ENCODE measurements at places on chromosomes 2 and 18. TPM values are rescaled to one million over a fixed set of nuclear protein-coding genes. Genes with fewer than 3 reads are reported as not detected.

- DNase-seq, result peak; percentile 76
Observed at GRCh38 chr2:134727385-134727784, 8.6 kb upstream of the TMEM163 start.

GRCh38 chr2:231001921-231002320, 6.0 kb downstream of the SPATA3 start:
- no peak for DNase-seq

- DNase-seq, result no peak
Observed at GRCh38 chr2:225429717-225430116, 30.2 kb downstream of the NYAP2 start.

DNA sequence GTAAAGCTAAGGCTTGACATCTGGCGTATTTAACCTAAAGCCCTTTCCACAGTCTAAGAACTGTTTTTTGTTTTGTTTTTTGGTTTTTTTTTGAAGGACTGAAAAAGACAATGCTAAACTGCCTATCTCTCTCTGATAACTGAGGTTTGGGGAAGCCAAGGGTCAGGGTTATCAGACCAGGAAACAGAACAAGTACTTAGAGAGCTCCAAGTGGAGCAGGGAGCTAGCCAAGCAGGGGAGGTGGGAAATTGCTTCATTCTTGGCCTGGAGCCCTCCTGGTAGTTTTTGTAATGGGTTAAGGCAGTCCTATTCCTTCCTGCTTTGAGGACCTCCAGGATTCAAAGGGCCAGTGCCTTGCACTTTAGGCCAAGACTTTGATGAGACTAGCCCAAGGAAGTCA, 154.3 kb upstream of the LTBP1 start:
- DNase-seq, result no peak

GRCh38 chr2:28601616-28602015, 105.8 kb downstream of the PLB1 start:
- no peak for DNase-seq

- DNase-seq, result no peak
Observed at GRCh38 chr18:3892152-3892551, 442.2 kb downstream of the TGIF1 start.

- DNase-seq, result no peak
Observed at GRCh38 chr2:150591496-150592285, 104.2 kb upstream of the RND3 start.

DNA sequence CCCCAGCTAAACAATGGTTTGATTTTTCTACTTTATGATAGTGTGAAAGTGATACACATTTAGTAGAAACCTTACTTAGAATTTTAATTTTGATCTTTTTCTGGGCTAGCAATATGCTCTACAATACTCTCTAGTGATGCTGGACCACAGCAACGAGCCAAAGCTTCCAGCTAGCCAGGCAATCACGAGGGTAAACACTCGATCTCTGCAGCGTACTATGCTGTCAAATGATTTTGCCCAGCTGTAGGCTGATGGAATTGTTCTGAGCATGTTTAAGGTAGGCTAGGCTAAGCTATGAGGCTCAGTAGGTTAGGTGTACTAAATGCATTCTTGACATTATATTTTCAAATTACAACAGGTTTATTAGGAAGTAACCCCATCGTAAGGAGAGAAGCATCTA, 207.5 kb downstream of the LRRTM4 start:
- DNase-seq, result no peak

GRCh38 chr2:105375001-105375561, 23.8 kb downstream of the FHL2 start:
- no peak for DNase-seq

- no peak for DNase-seq
Observed at GRCh38 chr2:228329282-228329681, 147.8 kb upstream of the SPHKAP start.

- no peak for DNase-seq
Observed at GRCh38 chr18:78431606-78432005, 548.0 kb upstream of the SALL3 start.

- DNase-seq, result no peak
Observed at GRCh38 chr2:218289639-218290315, 2.5 kb downstream of the TMBIM1 start.

DNA sequence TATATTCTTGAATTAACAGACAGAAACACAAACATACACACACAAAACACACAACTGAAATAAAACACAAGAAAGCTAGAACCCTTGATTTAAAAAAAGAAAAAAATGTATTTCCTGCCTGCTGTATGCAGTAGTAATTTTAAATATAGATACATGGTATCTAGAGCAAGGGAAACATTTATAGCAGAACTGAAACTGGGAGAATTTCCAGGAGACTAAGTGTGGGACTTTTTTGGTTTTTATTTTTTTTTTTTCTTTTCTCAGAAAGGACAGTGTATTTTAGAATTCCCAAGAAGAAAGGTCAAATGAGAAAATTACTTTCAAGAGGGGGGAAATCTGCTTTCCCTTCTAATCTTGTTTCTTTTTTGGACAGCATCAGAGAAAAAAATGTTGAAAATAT, 558.9 kb upstream of the PKDCC start:
- no peak for DNase-seq

NT5DC4 gene
- total RNA-seq, result not detected

TRIM54 gene
- total RNA-seq, result 0.96 TPM

PLGLB2 gene
- 0.50 TPM for total RNA-seq

RFX8 gene
- total RNA-seq, result not detected

CLEC4F gene
- total RNA-seq, result not detected

CCBE1 gene
- 6.5 TPM for total RNA-seq

LYPD6 gene
- 40.4 TPM for total RNA-seq

PRKAG3 gene
- total RNA-seq, result not detected

ANTXR1 gene
- total RNA-seq, result 57.0 TPM
